Stimulated activated CD8-positive, alpha-beta memory T cell treated with anti-CD3 and anti-CD28 coated beads, Interleukin-4, amount 100 ng/mL, for 4 hours (primary cell): ENCODE measurements at places on chromosomes 5 and 9.

DNA sequence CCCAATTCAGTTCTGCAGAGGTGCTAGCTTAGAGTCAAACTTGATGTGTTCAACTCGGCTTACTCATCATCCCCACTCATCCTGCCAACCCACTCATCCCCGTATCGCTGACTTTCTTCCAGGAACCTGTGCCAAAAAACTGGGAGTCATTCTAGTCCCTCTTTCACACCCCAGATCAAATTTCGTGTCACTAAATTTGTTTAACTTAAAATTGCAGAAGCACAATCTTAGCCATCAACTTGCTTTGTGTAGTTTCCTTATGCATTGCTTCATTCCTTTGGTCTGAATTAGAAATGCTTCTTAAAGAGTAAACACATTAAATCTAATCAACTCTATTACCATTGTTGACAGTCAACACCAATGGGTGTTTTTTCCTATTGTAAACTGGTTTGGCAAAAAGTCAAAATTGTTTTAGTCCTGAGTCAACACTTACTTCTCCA, 162.4 kb downstream of the TTC39B start:
- DNase-seq, result no peak

- DNase-seq, result no peak
Measured at GRCh38 chr5:158977642-158978041, 122.1 kb downstream of the EBF1 start.

- DNase-seq, result no peak
Measured at GRCh38 chr5:123720955-123721354, 209.0 kb downstream of the CSNK1G3 start.

GRCh38 chr5:114054594-114054993, 307.3 kb upstream of the KCNN2 start:
- no peak for DNase-seq

DNA sequence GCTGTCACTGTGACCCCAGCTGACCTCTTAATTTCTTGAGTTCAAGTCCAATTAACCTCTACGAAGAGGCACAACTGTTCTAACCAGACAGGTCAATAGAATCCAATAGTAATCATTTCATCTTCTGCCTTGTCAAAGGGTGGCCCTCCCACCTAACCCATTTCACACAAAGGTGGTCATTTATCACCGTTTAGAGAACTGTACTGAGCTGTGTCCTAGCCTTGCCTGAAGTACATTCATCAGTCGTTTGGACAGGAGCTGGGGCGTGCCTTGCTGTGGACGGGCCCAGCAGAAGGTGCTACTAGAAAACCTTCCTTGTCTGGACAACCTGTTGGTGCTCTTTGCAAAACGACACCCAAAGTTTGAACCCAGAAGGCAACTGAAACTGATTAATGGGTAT, 605.4 kb downstream of the ISL1 start:
- DNase-seq, result no peak

GRCh38 chr5:1521671-1522600, 1.8 kb downstream of the LPCAT1 start:
- no peak for DNase-seq

DNA sequence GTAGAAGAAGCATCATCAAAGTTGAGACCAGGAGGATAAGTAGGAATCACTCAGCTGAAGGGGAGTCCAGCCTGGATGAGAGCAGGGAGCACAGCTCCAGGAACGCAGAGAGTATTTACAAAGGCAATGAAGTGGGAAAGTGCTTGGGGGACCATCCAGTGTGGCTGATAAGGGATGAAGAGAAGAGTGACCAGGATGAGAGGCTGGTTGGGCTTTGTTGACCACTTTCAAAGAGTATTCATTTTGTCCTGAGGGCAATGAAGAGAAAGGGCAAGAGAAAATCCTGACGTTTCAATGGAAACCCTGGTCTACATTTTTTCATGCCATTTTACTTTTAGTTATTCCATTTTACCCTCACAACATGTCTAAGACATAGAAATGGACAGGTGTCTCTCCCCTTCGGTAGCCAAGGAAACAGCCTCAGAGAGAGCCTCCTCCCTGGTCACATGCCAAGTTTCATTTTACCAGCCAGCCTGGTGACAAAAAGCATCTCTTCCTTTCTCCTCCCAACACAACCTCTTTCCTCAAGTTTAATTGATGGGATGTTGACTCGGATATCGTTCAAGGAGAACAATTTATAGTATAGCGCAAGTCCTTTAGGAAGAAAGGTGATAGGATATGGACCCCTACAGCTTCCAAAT, 492.7 kb upstream of the CLINT1 start:
- no peak for DNase-seq

GRCh38 chr5:1336749-1337488, 8.0 kb downstream of the CLPTM1L start:
- DNase-seq, result no peak

DNA sequence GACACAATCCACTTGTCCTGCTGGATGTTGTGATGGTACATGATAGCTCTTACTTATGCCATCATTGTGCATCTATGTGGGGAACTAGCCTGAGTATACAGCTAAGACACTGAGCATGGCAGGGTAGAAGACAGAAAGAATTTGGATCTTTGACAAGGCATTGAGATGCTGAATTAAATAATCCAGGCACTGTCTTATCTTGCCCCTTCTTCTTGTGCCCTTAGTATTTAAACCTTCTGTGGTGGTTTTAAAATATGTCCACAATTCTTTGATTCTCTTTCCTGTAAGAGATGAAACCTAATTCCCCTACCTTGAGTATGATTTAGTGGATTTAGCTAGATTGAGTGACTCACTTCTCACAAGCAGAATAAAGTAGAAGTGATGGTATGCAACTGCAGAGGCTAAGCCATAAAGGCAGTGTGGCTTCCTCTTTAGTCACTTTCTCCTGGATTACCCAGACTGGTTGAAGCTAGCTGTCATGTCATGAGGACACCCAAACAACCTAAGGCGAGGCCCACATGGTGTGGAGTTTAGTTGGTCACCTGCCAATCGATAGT, 174.0 kb upstream of the NREP start:
- DNase-seq, result no peak

DNA sequence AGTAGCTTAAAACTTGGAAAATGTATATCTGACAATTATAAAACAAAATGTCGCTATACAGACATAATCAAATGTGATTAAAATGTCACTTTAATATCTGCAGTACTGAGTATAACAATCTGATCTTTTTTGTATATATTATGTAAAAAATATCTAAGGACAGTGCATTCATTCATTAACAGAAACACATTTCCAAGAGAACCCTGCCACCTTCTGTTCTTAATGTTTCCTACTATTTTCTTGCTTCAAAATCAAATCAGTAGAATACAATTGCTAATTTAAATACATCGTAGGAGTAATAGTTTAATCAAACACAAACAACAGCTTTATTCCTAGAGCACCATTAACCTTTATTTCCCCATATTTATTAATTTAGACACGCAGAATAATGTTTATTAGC, 142.6 kb upstream of the ST8SIA4 start:
- DNase-seq, result no peak

GRCh38 chr9:35905912-35906679, at the start of gene HRCT1:
Gene HRCT1, plus strand, starts transcription at chr9:35906202. Its CDS starts 86 bp downstream, at chr9:35906288.
- no peak for DNase-seq

- no peak for DNase-seq
Measured at GRCh38 chr5:72252574-72253155, 67.4 kb downstream of the MRPS27 start.

- DNase-seq, result no peak
Measured at GRCh38 chr5:80109646-80110478, 74.7 kb downstream of the THBS4 start.

DNA sequence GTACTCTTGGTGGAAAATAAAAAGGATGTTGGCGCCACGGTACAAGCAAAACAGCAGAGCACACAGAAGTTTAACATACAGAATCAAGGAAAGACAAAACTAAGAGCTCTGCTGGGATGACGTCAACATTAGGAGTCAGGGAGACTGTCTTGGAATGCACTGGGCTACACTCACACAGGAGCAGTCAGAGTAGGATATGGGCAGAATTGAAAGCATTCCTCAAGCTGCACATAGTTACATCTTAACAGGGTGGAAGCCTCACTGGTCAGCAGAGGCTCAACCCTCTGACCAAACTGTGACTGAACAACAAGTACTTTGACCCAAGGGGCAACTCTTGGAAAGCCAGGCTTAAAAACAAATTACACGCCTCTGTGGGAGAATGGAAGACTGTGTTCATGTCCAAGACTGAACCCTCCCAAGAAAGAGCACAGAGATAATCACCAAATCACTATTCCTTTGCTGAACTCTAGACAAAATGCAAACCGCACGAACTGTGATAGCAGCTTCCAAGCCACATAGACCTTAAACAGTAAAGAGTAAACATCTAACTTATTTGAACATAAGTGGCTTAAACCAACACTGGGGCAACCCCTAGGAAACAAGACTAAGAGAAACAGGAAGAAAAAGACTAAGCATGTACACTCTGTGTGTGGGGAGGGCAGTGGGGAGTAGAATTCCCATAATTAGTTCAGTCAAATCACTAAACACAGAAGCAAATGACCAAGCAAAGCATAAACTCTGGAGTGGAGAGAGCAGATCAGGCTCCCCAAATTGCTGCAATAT, 772.7 kb downstream of the PRELID2 start:
- no peak for DNase-seq

DNA sequence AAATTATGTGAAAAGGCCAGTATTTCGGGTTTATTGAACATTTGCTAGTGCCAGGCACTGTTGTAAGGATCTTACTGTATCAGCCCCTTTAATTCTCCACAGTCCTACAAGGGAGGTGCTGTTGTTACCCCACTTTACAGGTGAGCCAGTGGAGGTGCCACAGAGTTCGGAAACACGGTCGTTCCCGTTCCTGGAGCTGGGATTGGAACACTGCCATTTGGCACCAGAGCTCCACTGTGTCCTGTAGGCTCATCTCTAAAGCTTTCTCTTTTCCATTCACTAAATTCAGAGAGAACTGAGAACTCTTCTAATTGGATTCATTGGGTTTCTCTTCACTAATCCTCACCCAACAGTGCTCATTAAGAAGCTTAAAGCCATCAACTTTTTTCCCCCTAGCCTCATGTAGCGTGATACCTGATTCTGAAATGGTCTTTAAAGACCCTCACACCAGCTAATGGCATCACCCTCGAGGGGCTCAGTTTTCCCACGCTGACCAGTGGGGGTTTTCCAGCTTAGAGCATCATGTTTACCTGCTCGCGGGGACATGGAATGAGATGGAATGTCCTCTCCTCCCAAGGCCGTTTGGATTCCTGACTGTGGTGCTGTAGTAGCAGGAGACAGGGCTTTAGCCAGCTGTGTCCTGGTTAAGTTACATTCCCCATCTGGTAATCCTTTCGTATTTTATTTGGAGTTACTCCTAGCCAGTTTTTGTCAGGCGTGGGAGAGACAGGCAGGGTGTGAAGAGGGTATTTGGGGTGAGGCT, 5.8 kb downstream of the ERGIC1 start:
- no peak for DNase-seq

DNA sequence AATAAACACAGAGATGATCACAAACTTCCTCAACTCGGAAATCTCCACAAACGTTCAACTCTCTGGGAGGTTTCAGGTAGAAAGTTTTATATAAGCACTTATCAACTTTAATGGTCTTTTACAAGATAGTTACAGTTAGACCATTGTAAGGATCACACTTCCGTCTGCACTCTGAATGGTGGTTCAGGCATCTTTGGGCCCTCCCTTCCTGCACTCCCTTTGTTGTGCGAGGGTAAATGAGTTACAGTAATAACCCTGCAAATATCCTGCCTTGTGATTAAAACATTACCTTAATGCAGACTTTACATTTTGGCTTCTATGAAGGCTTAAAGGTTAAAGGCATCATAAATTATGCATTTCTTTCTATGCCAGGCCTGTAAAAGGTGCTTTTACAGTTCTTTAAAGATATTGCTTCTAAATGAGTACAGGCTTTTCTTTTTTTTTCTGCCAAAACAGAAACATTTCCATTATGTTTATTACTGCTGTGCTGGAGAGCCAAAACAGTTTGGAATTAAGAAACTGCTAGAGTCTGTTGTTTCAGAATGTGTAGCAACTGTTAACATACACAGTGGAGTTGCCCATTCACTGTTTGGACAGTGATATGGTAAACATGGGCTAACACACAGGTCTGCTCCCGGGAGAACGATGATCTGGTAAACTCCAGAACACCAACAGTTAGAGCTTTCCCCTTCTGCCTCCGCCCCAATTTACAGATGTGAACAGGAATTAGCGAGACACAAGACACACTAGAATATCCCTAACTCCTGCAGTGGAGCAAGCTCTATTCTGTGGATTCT, 1.1 kb downstream of the PRUNE2 start:
- DNase-seq, result no peak

- no peak for DNase-seq
Measured at GRCh38 chr5:134968055-134968454, 348 bp downstream of the CATSPER3 start.

- DNase-seq, result no peak
Measured at GRCh38 chr5:174188295-174188694, 142.8 kb downstream of the NSG2 start.

DNA sequence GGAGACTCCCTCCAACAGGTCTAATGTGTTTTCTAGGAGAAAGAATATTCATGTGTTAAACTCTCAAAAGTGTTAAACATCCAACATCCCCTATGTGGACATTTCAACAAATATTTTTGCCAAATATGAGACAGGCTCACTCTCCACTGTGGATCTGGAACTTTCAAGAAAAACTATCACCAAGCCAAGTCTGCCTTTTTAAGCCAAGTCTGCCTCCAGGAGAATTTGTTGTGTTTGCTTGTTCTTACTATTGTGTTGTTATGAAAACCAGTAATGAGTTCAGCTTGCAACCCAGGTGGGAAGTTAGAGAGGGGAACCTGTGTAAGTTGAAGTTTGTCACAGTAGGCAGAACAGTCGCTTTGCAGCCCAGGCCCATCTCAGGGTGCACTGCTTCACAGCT, 228.1 kb downstream of the NFIB start:
- DNase-seq, result no peak

DNA sequence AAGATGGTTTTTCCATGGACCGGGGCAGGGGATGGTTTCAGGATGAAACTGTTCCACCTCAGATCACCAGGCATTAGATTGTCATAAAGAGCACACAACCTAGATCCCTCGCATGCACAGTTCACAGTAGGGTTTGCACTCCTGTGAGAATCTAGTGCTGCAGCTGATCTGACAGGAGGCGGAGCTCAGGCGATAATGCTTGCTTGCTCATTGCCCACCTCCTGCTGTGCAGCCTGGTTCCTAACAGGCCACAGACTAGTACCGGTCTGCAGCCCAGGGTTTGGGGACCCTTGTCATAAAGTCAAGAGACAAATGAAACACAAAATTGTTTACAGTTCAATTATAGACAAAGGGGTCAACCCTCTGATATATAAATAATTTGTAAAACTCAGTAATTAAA, 101.7 kb downstream of the RANBP17 start:
- DNase-seq, result no peak
